ENCODE measurements at places on chromosomes 12 and 14. TPM values are rescaled to one million over a fixed set of nuclear protein-coding genes. Genes with fewer than 3 reads are reported as not detected.

The TSPAN8 gene
- 5.5 TPM for total RNA-seq

The BATF gene
- total RNA-seq = not detected

The BDKRB2 gene
- 7.9 TPM for total RNA-seq

The HOXC12 gene
- total RNA-seq = not detected

DNA sequence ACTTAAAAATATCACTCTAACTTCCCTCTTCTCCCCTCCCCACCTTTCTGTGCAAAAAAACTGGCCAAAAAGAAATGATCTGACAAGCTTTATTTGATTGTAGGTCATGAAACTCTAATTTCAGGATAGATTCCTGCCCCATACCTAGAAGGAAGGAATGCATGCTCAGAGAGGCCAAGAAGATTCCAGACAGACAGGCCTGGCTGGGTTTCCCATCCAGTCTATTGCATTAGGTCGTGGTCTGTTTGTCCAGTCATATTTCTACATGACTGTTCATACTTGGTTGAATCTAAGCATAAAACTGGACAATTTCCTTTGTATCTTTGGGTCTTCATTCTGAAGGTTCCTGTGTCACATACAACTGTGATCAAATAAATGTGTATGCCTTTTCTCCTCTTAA lies 20.0 kb upstream of the SLC15A5 start:
- no peak overlapping the region for H3K4me3 ChIP-seq
- no peaks in the 10 kb centered on the region for H3K4me1 ChIP-seq
- H3K27ac ChIP-seq = no peak overlapping the region
- no peak for DNase-seq
- H3K27me3 ChIP-seq = no peaks in the 10 kb centered on the region

GRCh38 chr12:31288381-31288780 lies 37.6 kb downstream of the SINHCAF start:
- peaks cover 15% of the 10 kb centered on the region for H3K36me3 ChIP-seq
- no peak overlapping the region for H3K4me3 ChIP-seq
- no peaks in the 10 kb centered on the region for H3K27me3 ChIP-seq
- no peaks in the 10 kb centered on the region for H3K4me1 ChIP-seq
- no peak for DNase-seq
- no peak overlapping the region for H3K27ac ChIP-seq

GRCh38 chr14:48568688-48569087 lies 893.3 kb upstream of the MDGA2 start:
- H3K4me3 ChIP-seq = no peak overlapping the region
- no peak overlapping the region for H3K27ac ChIP-seq
- no peaks in the 10 kb centered on the region for H3K36me3 ChIP-seq
- no peaks in the 10 kb centered on the region for H3K4me1 ChIP-seq
- no peaks in the 10 kb centered on the region for H3K27me3 ChIP-seq
- no peak for DNase-seq

Data from ascending aorta (tissue), 2 donors.